ENCODE measurements at places on chromosomes 12 and 14.

- DNase-seq = no peak
These were observed 85.0 kb upstream of the SLC38A4 start for GRCh38 chr12:46910830-46911229.

DNA sequence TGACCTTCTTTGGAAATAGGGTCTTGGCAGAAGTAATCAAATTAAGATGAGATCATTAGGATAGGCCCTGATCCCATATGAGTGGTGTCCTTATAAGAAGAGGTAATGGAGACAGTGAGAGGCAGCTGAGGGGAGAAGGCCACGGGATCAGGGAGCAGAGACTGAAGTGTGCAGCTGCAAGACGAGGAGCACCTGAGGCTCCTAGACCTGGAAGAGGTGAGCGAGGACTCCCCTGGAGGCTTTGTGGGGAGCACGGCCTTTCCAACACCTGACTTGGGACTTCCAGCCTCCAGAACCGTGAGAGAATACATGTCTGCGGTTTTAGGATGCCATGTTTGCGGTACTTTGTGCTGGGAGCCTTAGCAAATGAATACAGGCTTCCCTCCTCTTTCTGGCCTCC, 37.5 kb downstream of the LRTM2 start:
- DNase-seq = no peak

GRCh38 chr12:49972129-49972528, 618 bp upstream of the AQP6 start:
- DNase-seq = no peak

- DNase-seq = no peak
These were observed 3.2 kb upstream of the DUSP6 start for GRCh38 chr12:89355243-89356068.

DNA sequence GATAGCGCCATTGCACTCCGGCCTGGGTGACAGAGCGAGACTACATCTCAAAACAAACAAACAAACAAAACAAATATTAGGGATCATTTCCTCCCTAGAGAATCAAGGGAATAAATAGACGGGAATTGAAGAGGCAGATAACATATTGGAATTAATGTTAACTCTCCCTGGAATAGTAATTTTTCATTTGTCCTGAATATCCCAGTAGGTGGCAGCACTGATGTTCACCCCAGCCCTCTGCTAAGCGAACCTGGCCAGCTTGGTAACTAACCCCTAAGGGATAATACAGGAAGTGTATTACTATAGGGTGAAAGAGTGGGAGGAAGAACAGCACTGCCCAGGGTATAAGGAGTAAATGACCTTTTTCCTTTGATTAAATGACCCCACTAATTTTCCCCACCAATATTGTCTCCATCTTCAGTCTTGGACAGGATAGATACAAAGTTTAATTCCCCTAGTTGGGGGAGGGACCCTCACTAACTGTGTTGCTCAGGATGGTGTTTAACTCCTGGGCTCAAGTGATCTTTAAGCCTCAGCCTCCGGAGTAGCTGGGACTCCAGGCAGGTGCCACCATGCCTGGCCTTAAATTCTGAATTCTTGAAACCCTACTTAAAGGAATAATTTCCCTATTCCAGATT, 40.5 kb downstream of the SLC2A14 start:
- DNase-seq = no peak
